ENCODE measurements at places on chromosomes 16 and 17.

DNA sequence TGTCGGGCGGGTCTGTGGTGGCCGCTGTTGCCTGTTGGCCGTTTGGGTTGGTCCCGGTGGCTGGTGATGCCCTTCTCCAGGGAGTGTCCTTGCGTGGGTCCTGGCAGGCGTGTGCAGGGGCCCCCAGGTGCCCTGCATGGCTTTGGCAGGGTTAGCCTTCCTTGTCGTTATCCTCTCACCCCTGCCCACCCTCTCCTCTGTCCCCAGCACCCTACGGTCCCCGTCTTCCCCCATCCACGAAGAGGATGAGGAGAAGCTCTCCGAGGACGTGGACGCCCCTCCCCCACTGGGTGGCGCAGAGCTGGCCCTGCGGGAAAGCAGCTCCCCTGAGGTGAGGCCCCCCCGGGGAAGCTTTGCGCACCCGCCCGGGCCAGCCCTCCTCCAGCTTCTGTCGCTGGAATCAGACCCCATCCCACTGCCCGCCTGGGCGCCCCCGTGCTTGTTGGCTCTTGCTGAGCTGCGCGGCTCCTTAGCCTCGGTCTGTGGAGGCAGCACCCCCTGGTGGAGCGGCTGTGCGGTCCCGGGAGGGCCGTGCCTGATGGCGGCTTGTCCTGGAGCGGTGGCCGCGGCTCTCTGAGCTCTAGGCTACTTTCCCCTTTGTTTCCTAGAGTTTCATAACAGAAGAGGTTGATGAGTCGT, 10.6 kb upstream of the NUDT16L1 start:
- DNase-seq, result no peak

DNA sequence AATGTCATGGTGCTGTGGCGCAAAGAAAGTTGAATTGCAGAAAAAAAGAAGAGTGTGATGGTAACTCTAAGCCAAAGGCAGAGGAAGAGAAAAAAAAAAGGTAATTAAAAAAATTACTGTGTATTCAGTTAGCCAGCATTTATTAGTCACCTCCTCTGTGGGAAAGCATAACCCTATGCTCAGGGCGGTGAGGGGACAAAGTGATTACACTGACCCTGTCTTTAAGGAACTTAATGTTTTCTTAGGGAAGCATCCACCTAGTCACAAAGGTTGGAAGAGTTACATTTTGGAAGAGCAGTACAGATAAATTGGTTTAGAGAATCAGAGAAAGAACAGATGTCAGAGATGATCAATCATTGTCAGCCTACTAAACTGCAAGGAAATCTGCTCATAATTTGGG, 410.3 kb downstream of the CDH11 start:
- no peak for DNase-seq

DNA sequence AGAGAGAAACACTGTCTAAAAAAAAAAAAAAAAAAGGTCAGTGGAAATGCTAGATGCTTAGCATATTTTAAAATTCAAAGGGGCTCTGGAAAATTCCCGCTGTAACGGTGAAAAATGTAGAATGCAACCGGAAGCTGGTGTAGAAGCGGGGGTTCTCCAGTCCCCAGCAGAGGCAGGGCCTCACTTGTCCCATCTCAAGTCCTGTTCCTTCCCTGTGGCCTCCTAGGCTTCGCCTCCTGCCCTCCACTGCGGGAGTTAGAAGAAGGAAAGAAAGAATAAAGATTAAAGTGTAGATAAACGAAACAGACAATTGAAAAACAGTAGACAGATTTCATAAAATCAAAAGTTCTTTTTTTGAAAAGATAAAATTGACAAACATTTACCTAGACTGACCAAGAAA, 14.8 kb upstream of the ZNF287 start:
- DNase-seq, result no peak

DNA sequence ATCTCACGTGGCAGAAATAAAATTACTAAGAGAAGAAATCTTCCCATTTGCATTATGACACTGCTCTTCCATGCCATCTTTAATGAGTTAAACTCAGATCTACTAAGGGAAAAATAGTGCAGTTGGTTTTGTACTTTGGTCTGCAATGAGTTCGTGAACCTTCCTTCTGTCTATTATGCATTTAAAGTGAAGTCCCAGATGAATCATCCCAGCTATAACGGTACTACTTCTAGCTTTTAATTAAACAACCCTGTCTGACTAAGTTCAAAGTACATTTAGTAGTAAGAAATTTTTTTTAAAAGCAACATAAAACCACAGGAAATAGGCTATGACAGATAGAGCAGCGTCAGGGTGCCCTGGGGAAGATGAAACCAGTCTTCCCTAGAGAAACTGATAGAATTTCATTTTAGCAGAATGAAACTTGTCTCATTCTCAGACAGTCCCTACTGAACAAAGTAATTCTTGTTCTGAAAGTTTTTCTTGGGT, 1.8 kb downstream of the TMIGD1 start:
- DNase-seq, result peak; percentile 26

- peak; percentile 91 for DNase-seq
Observed at GRCh38 chr17:46193151-46193625, at the start of gene KANSL1. TSS of gene KANSL1 (minus strand) at chr17:46193429. CDS start at chr17:46172143, 21,286 bp downstream.

GRCh38 chr16:85592700-85593493, 20.2 kb upstream of the GSE1 start:
- no peak for DNase-seq

DNA sequence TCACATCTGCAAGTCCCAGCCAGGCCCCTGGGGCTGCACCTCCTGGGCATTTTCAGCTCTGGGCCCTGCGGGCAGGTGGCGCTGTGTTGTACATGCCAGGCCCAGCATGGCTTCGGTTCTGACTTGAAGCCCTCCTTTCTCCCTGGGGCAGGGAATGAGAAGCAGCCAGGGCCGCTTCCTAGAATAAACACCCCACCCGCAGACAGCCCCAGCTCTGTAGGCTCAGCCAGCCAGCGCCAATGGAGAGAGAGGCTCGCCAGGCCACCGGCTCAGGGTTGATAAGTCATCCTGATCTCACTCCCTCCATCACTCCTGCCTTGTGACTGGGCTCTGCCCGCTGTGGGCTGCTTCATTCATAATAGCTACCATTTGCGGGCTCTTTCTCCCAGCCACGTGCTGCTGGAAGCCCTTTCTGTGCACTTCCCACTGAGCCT, 6.0 kb upstream of the GLIS2 start:
- DNase-seq, result peak; percentile 71

- DNase-seq, result no peak
Observed at GRCh38 chr16:85395207-85395912, 217.8 kb upstream of the GSE1 start.

DNA sequence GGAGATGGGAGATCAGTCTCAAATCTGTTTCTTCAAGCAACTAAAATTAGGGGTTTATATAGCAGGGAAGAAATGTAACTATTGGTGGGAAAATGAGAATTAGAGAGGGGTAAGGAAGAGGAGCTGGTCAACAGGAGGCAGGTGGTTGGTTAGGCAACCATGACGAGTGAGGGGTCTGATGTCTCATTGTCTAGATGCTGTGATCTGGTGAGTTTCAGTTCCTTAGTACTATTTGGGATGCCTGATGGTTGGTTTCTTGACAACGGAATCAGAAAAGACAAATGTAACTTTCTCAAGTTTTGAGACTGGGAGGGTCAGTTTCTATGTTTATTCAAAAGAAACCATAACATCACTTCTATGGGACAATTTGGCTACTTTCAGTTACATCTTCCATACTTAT, 415.3 kb upstream of the C16orf82 start:
- DNase-seq, result no peak

Data from OCI-M1 (cell line).